ENCODE measurements at places on chromosomes 3 and 15.

GRCh38 chr3:23797491-23797890 lies 8.3 kb upstream of the UBE2E1 start:
- DNase-seq: no peak

DNA sequence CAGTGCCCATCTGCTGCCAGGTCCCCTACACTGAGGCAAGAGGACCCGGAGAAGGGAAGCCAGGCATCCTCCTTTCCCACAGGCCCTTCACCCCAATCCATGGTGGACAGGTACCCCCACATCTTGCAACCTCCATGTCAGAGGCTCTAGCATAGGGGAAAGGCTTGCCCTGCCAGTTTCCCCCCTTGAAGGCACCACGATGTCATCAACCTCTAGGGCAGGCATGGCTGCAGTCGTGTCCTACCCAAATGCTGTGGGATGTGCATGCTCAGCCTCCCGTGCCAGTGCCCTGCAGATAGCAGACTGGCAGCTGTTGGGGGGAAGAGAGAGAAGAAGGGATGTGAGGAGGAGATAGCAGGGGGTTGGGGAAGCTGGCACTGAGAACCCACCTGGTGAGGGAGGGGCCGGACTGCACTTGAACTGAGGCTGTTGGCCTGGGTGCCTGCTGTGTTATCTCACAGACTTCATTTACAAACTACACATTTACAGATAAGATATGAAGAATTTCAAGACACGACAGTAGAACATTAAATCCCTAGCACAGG lies 197.5 kb downstream of the ADAMTS9 start:
- no peak for DNase-seq

- no peak for DNase-seq
These were observed 316.7 kb upstream of the TBL1XR1 start for GRCh38 chr3:177513815-177514610.

DNA sequence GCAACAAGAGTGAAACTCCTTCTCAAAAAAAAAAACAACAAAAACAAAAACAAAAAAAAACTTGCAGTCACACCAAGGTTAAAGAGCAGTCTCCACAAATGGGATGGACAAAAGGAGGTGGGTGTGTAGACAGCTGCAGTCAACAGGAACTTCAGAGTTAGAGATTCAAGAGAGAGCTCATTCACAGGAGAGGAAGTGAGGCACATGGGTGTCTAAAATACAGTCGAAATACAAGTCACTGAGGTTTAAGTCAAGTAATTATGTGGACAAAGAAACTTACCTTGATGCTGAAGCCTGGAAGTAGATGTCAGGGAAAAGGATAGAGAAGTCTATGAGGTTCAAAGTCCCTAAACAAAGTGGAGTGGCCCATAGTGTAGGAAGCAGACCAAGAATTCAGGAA lies 14.8 kb downstream of the MRPS11 start:
- DNase-seq: no peak

DNA sequence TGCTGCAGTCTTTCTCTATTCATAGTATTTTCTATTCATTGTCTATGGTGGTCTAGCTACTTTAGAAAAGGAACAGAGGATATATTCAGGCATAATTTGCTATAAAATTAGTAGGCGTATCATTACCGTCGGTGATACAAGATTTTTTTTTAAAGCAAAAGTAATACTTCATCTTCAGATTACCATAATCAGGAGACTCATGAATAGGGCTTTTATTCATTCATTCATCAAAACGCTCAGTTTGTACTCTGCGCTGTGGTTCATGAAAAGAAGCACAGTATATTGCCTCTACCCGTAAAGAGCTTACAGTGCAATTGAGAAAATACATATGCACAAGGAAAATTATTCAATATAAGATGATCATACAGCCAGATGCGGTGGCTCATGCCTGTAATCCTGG lies 136.7 kb upstream of the CHRM5 start:
- no peak for DNase-seq

- DNase-seq: no peak
These were observed 37.7 kb upstream of the SLC41A3 start for GRCh38 chr3:126121632-126122031.

DNA sequence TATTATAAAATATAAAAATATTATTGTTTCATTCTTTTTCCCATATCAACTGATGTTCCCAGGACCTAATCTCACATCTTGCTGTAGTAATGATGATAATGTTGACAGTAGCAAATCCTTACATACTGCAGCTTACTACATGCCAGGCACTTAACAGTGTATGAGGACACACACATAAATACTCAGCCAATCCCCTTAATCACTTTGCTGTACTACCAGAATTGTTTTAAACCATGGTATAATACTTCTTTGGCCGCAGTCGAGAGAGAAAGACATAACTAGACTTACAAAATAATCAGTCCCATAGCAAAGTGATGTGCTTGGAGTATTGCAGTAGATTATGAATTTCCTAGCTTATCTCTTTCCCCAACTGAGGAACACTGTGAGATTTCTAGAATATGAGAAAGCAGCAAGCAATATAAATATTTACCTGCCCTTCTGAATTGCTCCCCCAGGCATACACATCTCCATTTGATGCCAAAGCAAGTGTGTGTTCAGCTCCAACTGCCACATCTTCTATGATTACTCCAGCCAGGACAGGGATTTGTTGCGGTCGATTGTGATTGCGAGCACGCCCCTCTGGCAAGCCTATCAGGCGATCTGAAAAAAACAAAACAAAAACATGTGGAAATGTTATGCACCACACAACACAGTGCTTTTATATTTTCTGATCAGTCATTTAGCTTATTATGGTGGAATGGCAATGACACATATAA lies 33.0 kb downstream of the FBXL22 start:
- DNase-seq: no peak

DNA sequence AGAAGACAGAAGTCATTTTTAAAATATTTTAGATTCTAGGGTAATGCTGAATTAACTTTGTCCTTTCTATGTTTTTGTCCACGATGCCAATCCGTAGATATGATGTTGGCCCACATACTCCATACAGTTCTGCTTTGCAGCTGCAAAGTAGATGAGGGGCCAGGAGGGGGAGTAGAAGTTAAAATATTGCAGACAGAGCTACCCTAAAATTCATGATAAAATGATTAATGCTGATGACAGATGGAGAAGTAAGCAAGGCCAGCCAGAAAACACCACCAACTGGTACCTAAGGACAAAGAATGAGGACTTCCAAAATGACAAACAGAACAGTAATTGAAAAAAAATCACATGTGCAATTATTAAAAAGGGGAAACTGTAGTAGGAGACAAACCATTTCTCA lies 756.6 kb upstream of the ARPP21 start:
- DNase-seq: no peak

DNA sequence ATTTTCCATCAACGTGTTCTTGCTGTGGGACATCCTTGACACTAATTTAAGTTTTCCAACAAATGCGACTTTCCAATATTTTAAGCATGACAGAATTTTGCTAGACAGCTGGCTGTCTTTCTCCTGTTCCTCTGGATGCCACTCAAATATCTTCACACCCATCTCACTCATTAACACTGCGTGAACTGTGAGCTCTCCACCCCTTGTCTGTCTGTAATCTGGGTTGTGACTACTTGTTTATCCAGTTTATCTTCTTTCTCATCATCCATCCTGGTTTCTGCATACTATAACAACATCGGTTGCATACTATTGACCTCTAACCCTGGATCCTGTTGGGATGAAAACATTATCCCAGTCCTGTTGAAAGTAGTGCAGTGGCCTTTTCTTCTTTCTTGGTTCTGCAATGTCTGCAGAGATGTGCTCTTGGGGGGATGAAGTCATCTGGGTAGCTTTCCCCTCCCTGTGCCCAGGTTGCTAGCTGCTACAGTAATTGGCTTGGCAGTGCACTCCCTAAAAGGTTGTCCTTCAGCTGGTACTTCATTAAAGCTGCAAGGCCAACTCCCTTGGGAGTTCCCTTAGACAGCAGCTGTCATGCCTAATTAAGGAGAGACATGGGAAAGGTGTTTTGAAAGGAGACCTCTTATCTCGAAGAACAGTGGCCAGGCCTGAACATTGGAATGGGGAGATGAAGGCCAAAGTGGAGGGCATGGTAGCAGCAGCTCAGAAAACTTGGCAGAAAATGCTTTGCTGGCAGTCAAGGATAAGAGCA lies 24.7 kb downstream of the KAT2B start:
- no peak for DNase-seq

DNA sequence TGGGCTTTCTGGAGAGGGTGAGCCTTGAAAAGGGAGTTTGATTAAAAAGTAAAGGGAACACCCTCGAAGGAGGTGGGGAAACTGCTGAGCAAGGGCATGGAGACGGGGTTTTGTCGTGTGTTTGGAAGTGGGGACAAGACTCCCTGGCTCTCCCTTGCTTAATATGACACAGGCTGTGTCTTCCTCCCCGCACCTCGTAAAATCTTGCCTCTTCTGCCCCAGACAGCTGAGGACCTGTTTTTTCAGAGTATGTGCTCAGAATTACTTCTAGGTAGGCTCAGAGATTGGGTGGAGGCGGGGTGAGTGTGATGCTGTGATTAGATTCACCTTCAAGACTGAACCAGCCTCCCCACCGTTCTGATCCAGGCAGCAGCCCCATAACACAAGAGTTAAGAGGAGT lies 244.4 kb upstream of the TLE3 start:
- no peak for DNase-seq

DNA sequence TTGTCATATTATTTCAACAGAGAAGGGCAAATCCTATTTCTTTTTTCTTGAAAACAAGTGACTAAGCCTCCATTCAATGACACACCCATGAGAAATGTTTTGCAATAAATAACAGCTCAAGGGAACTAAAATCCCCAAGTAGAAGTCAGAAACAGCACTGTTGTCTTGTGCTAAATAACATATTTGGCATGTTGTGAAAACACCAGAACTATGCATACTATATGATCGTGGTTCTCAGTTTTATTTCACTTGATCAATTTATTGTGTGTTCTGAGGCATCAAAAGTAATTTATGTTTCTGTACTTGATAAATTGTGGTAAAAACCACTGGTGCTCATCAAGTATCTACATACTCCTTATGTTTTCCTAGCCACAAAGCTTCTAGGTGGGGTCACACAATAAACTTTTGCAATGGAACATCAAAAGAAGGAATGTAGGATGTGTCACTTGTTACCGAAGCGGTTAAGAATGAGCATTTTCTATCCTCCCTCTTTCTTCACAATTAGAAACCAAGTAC lies 691.7 kb upstream of the CBLB start:
- no peak for DNase-seq

GRCh38 chr3:157333551-157333991 lies 103.1 kb upstream of the PTX3 start:
- DNase-seq: no peak

- DNase-seq: no peak
These were observed 220.2 kb downstream of the ERC2 start for GRCh38 chr3:56248021-56248420.

DNA sequence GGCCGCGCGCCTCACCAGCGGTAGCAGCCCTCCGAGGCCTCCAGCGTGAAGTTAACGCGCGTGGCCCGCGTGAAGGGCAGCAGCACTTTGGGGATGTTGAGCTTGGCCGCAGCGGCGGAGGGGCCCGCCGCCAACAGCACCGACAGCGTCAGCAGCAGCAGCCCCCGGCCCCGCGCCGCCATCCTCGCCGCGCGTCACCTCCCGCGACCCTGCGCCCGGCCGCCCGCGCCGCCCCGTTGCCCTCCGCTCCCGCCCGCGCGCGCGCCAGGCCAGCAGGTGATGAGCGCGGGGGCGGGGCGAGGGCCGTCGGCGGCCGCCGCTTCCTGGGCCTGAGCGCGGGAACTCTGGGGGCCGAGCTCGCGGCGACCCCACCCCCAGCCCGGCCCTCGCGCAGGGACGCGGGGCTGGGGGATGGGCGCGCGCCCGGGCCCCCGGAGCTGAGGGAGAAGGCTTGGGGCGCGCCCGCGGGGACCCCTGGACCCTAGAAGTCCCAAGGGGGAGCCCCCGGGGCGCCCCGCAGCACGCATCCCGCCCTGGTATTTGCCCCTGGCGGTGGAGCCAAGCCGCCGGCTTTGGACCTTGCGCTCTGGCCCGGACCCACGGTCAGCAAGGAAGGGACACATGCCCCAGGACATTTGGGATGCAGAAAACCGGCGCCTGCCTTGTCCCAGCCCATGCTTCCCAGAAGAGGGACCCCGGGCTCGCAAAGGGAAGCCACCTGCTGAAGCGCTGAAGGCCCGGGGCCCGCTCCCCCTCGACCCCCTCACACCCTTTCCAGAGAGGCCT lies at the start of gene NUP210:
Gene NUP210 (minus strand): TSS at position 278 of the 786 bp plus-strand sequence. CDS start 96 bp downstream, at position 182.
- DNase-seq: peak; percentile 84

GRCh38 chr3:50662408-50662807 lies 12.3 kb upstream of the DOCK3 start:
- DNase-seq: no peak

GRCh38 chr3:188720215-188720614 lies 451.6 kb upstream of the TPRG1 start:
- DNase-seq: no peak

DNA sequence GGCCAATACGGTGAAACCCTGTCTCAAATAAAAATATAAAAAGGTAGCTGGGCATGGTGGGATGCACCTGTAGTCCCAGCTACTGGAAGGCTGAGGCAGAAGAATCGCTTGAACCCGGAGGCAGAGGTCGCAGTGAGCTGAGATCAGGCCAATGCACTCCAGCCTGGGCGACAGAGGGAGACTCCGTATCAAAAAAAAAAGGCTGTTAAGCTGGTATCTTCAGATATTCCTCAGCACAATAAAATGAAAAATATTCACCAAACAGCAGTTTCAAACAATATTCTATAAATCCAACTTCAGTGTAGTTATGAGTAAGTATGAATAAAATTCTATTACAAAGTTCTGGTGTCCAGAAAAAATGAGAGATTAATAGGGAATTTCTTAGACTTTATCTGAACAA lies 14.2 kb downstream of the DENND4A start:
- no peak for DNase-seq

DNA sequence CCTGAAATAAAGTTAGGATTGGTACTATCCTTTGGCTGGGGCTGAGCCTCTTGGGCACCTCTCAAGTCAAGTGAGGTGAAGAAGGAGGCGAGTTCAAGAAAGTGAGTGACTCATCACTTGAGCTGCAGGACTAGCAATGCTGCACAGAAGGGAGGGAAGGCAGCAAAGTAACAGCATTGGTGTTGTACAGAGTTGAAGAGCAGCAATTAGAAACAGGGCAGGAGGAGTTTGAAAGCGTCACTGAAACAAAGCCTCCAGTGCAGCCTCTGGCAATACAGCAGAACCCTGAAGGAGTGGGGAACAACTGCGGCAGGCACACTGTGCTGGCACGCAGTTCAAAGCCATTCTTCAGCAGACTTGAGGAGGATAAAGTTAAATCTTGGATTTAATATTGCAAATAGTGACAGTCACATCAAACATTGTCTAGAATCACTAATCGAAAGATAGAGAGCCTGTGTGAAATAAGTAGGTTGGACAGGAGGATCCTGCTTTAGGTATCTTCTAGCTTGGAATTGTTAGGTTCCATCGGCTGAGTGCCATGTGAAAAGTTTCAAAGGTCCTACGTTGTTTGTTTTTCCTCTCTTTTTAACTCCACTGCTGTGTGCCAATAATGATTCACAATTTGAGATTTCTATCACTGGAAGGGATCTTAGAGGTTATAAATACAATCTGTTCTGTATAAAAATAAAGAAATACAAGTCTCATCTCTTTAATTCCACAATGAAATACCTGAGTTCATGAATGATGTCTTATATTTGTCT lies 479.8 kb downstream of the NAALADL2 start:
- no peak for DNase-seq

DNA sequence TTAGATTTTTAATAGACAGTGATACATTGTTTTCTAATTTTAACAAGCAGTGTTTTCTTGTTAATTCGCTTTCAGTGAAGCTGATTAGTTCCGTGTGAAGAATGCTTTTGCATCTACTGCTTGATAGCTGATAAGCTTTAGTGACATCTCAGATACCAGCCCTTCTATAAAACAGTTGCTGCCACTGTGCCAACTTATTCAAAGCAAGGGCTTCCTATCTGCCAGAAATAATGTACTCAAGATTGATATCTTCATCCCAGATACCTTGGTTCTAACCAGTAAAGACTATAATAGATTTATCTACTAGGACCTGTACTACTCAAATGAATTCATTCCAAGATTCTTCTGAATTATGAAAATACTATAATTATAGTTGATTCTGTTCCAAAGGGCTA lies 30.4 kb downstream of the RARB start:
- DNase-seq: no peak
